ENCODE measurements at places on chromosomes 5 and 9.

DNA sequence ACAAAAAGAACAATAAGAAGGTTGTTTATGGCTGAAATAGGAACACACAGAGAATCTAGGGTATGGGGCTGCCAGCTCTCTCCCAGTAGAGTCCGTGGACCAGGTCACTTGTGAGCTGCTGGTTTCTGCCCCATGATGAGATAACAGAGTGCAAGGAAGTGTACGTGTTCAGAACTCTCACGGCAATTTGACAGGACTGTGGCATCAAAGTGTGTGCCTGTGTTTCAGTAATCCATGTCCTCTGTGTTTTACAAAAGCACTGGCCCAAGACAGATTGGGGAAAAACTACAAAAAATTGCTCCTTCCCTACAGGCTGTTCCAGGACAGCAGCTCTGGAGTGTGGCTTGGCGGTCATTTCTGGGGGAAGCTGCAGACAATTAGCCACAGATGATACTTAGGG is 184.6 kb downstream of the AUH start:
- no peak for DNase-seq

DNA sequence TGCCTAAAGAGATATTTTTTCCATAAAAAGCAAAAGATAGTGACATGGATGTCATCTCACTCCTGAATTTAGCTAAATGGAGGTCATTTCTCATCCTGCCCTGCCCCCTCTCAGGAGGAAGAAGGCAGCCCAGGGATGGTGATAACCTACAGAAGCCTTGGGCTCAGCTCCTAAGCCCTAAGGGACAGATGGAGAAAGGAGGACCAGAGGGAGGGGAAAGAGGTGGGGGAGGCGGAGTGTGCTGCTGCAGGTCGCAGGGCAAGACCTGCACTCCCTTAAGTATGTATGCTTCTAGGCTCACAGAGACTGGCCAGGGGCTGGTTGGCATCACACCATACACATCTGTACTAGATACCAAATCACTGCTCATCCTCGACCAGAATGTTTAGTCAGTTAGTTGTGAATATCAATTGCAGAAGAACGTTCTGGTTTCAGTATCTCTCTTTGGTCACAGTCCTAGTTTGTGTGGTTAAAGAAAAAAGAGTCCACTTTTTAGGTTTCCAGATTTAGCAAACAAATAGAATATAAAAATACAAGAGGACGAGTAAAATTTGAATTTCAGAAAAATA is 18.4 kb upstream of the CDKN2AIPNL start:
- no peak for DNase-seq

GRCh38 chr5:171355302-171355724 is 32.3 kb upstream of the NPM1 start:
- no peak for DNase-seq

DNA sequence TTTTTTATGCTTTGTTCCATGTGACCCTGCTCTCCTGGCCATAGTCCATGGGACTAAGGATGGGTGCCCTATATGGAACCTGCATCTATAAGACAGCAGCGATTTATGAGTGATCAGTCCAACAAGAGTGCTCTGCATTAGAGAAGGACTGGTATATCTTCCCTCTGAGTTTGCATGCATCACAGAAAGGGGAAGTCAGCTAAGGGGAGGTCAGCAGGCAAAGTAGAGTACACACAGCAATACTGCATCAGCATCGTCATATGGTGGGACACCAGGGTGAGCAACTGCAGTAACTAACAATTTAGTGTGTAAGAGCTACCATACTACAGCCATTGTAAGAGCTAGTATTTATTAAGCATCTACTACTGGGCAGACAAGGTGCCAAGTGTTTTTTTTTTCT is 311.3 kb downstream of the NDUFS4 start:
- DNase-seq = no peak

- no peak for DNase-seq
These were observed 464 bp downstream of the CEMIP2 start for GRCh38 chr9:71767776-71768321.

DNA sequence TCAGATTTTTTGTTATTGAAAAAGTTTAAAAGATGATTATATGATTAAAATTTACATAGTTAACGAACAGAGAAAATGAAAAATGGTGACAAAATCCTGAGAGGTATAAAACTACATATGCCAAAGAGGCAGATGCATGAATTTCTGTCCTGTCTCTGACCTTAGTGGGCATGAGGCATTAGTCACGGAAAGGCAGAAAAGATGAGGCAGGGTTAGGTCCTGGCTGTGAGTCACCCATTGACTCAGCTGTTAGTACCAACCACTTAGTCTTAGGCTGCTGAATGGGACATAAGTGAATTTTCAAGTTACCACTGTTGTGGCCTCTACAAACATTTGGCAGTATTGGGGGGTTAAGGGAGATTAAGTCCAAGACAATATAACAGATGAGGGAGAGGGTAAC is 33.1 kb downstream of the RASA1 start:
- DNase-seq = peak; percentile 91

GRCh38 chr5:99317136-99317535 is 388.3 kb upstream of the CHD1 start:
- DNase-seq = no peak

All from MG63 (cell line).